ENCODE measurements at places on chromosomes 6 and 20.

DNA sequence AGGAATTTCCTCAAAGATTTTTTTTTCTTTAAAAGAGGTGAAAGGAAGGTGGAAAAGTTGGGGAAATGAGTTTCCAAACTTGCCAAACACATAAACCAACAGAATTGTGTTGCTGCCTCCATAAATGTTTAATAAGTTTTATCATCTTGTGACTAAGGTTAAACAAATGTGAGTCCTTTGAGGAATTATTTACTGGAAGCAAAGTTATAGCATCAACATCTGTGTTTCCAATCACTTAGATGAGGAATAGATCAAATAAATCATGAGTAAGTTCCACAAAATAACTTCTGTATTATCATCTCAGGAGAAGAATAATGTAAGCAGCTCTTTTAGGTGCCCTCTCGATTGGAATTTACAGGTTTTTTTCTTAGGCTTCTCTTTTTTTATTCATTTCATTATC, 20.5 kb downstream of the TSHZ2 start:
- DNase-seq: no peak

- DNase-seq: no peak
These were observed 95.7 kb downstream of the SCP2D1 start for GRCh38 chr20:18909254-18909653.

- DNase-seq: peak; percentile 73
These were observed 4.1 kb upstream of the TPD52L1 start for GRCh38 chr6:125149256-125150144.

DNA sequence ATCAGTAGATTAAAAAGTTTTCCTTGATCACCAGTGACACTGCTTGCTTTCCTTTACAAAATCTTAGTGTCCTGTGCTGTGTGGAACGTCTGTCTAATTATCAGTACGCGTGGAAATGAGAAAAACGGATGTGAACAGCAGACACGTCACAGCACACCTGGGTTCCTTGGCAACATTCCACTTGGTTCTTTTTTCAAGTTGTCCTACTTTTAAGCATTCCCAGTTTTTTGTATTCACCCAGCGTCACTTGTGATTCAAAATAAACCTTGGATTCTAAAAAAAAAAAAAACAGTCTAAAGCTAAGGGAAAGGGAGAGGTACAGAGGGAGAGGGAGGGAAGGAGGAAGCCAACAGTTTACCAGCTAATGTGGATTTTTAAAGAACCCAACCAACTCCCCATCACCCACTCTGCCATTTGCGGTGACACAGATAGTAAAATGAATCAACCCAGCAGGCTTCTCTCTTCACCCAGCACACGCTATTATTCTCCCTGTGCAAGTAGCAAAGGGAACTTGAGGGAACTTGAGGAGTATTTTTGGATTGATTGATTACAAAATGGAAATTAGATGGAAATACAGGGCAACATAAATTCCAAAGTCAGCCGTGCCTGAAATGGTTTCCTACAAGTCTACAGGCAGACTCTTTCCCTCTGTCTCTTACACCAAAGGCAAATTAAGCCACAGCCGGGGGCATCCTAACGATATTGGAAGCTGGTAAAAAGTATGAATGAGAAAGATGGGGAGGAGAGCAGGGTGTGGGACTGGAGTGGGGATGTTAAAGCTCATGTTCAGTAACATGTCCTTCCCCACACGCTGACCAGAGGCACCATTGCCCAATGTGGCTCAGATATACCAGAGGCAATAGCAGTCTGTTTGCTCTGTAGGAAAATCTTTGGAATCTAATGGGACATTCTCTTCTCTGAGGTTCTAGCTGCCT, 129.8 kb downstream of the SASH1 start:
- no peak for DNase-seq

DNA sequence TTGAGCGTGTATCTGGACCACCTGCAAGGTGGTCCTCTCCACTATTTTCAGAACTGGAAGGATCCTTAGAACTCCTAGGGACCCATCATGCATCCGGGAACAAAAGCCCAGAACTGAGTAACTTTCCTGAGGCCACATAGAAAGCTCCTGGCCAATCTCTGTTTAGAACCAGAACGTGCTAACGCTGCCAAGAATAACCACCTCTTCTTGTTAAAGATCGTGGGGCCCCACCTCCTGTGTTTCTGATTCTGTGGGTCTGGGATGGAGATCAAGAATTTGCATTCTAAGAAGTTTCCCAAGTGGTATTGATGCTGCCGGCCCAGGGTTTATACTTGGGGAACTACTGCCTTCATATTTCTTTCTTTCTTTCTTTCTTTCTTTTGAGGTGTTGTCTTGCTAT, 13.3 kb downstream of the CD40 start:
- no peak for DNase-seq

DNA sequence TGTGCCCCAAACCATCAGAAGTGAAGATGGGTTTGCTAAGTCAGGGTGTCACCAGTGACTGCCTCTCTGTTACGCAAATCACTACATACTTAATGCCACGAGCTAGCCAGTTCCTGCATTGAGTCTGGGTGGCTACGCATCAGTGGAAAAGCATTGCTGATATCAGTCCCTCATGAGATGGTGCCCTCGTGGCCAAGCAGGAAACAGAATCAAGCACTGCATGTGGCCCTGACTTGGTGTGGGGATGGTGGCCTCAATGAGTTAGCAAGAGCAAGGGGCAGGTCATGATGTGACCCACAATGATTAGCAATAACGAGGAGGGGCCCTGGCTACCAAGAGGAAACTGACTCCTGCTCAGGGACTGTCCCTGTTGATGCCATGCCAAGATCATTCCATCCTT, 51.6 kb upstream of the FNDC1 start:
- DNase-seq: no peak

GRCh38 chr6:135002229-135002844, 52.3 kb downstream of the HBS1L start:
- peak; percentile 21 for DNase-seq

GRCh38 chr6:24874776-24875533, 60.8 kb downstream of the RIPOR2 start:
- DNase-seq: no peak

- no peak for DNase-seq
These were observed 410.2 kb downstream of the CDC5L start for GRCh38 chr6:44797746-44798145.

DNA sequence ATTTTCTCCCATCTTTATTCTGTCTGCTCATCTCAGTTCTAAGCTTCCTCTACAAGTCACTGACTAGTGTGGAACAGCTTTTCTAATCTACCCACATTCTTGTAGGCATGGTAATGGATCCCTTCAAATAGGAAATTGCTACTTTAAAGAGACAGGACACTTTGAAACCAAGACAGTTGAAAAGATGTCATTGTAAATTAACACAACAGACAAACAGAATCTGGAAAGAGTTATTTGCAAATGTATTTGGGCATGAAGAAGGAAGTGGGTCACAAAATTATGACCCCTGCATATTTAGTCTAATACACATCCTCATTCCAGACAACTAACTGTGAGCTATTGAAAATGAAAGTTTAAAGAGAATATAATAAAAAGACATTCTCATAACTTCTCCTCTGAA, 298.2 kb upstream of the MARCKS start:
- DNase-seq: peak; percentile 89

- no peak for DNase-seq
These were observed 341.0 kb upstream of the SULF2 start for GRCh38 chr20:48126227-48126740.

DNA sequence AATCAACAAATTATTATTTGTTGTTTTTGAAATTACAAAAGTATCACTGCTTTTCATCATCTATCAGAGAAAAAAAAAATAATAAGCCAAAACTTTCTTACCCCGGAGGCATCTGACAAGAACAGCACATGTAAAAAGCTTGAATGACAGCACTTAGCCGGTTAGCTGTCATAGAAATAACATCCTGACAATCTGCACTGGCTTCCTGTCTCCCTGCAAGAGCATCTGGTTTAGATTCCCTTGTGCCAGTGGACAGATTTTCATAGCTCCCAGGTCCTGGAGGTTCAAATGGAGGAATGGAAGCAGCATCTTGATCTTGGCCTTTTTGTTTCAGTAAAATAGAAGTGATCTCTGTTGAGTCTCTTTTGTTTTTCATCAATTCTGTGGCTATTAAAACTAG, 74.8 kb downstream of the HACE1 start:
- DNase-seq: peak; percentile 88

DNA sequence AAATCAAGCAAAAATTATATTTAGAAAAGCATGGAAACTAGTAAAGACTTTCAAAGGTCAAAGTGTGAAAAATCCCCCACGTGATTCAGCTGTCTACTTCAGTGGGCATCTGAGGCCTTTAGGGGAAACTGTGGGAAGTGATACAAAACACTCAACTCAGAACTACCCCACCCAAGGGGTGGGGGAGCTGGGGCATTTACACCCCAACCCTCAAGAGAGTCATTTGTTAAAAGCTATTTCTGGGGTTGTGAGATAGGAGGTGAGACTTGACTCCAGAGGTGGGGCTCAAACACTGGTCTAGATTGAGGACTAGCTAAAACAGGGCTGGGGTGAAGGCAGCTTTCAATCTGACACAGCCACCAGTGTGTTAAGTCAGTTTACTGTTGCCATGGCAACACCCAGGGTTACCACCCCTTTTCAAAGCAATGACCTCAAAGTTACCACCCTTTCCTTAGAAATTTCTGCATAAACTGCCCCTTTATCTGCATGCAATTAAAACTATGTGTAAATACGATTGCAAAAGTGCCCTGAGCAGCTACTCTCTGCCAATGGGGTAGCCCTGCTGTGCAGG, 9.9 kb upstream of the GTSF1L start:
- no peak for DNase-seq

- no peak for DNase-seq
These were observed 19.9 kb upstream of the CCN6 start for GRCh38 chr6:112033791-112034615.

All from fibroblast of skin of back (primary cell).